Cardiac septum (tissue), 1 donor: ENCODE measurements at places on chromosomes 2 and 18.

GRCh38 chr18:8375249-8375648 lies 234.0 kb upstream of the RAB12 start:
- no peak for DNase-seq

GRCh38 chr2:234286118-234286598 lies 210.7 kb downstream of the ARL4C start:
- no peak for DNase-seq

DNA sequence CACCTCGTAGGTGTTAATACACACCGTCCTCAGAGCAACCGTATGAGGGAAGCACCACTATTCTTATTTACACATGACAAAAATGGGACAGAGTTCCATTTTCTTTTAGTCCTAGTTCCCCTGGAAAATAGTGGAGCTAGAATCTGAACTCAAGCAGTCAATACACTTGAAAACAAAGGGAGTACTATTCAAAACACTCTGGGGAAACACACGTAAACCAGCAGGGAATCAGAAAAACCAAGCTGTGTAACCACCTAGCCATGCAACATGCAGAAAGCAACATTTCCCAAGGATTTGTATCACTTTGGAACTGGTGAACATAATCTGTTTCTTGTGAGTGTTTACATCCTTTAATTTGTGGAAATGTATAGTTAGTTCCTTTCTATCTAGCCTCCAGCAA lies 208.2 kb downstream of the UBE2E3 start:
- no peak for DNase-seq

GRCh38 chr18:80192653-80193385 lies 54.5 kb downstream of the PARD6G start:
- no peak for DNase-seq

- no peak for DNase-seq
Measured at GRCh38 chr2:183898641-183899040, 699.7 kb upstream of the ZNF804A start.

GRCh38 chr2:44880125-44880483 lies 61.4 kb upstream of the SIX3 start:
- no peak for DNase-seq

DNA sequence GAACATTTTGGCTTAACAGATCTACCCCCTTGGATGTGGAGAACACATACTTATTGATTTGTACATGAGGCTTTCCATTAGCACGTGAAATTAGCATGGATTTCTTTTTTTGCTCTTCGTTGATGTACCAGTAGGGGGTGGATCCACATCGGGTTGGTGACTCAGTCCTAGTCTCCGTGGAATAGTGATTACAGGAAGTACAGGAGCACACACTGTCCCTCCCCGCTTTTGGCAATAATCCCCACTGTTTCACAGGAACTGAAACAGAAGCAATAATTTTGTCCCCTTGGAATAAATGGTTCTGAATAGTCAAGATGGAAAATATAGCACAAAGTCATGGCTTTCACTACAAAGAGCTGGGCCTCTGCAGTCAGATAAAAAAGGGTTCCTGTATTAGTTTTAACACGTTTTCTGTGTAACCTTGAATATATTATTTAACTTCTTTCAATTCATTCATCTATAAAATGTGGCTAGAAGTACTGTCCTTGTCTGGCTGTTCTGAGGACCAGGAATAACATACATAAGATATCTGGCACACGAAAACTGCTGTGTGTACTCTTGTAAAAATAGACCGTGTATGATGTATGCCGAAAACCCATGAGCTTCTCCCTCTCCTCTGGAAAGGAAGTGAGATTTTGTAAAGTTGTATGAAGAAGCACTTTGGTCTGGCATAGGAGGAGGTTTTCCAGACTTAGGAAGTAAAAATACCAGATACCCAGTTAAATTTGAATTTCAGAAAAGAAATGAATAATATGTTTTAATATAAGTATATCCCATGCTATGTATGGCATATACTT lies 229.2 kb downstream of the GALR1 start:
- DNase-seq = no peak

GRCh38 chr2:177519534-177520115 lies 127.1 kb downstream of the AGPS start:
- DNase-seq = no peak

- no peak for DNase-seq
Measured at GRCh38 chr2:74735009-74735408, 81.0 kb downstream of the SEMA4F start.

DNA sequence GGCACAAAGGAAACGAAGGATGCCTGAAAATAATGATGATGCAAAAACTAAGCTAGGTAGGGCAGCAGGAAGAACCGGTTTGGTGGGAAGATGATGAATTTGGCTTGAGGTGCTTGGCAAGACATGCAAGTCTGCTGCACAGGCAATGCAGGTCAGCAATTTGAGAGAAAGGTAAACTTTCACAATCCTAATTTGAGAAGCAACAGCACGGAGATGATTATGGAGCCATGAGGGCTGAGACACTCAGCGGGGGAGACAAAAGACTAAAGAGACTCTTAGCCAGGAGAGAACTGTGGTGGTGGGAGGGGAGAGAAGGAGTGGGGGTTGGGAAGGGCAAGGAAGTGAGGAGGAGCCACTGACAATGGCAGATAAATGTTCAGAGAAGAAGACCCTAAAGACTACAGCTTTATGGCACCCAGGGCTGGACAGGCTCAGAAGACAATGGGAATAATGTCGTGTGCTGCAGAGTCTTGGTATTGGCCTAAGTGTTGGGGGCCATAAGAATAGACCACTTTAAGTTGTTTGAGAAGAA lies 19.4 kb upstream of the RNF149 start:
- no peak for DNase-seq

DNA sequence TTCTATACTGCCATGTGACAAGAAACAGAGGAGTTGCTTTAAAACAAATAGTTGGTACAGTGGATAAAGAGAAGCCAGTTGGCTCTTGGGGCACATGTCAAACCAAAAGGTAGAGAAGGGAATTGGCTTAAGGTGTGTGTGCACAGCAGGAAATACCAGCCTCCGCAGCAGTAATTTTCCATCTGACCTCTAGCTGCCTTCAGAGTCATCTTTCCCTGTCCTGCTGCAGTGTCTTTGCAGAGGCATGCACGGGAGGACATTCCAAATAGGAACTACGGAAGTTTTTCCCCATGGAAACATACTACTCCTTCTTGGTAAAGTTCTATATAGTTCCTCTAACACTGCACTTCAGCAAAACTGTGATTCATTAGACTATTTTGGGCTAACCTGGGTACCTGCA lies 99.5 kb downstream of the RAB3GAP1 start:
- no peak for DNase-seq

- peak; percentile 80 for DNase-seq
Measured at GRCh38 chr2:119476301-119477112, 44.9 kb downstream of the TMEM37 start.

DNA sequence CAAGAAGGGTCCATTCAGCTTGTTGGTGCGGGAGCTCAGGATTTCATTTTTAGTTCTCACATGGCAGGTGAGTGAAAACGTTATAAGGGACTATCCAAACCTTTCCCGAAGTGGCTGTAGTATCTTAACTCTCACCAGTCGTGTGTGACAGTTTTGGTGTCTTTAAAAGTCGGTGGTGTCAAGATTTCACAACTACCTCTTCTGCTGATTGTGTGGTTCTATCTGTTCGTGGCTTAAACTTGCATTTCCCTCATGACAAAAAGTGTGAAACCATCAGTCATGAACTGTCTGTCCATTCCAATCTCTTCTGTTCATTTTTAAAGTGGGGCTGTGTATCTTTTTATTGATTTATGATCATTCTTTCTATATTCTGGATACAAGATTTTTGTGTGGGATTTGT lies 3.8 kb upstream of the AQP12B start:
- DNase-seq = no peak

- DNase-seq = no peak
Measured at GRCh38 chr2:64054161-64054915, 35.1 kb upstream of the VPS54 start.

GRCh38 chr2:28381225-28382180 lies 11.2 kb upstream of the FOSL2 start:
- DNase-seq = no peak

- DNase-seq = no peak
Measured at GRCh38 chr18:73621091-73621490, 526.5 kb downstream of the FBXO15 start.

GRCh38 chr2:177489719-177490301 lies 97.2 kb downstream of the AGPS start:
- no peak for DNase-seq

GRCh38 chr2:33129263-33130053 lies 182.7 kb downstream of the LTBP1 start:
- DNase-seq = no peak

DNA sequence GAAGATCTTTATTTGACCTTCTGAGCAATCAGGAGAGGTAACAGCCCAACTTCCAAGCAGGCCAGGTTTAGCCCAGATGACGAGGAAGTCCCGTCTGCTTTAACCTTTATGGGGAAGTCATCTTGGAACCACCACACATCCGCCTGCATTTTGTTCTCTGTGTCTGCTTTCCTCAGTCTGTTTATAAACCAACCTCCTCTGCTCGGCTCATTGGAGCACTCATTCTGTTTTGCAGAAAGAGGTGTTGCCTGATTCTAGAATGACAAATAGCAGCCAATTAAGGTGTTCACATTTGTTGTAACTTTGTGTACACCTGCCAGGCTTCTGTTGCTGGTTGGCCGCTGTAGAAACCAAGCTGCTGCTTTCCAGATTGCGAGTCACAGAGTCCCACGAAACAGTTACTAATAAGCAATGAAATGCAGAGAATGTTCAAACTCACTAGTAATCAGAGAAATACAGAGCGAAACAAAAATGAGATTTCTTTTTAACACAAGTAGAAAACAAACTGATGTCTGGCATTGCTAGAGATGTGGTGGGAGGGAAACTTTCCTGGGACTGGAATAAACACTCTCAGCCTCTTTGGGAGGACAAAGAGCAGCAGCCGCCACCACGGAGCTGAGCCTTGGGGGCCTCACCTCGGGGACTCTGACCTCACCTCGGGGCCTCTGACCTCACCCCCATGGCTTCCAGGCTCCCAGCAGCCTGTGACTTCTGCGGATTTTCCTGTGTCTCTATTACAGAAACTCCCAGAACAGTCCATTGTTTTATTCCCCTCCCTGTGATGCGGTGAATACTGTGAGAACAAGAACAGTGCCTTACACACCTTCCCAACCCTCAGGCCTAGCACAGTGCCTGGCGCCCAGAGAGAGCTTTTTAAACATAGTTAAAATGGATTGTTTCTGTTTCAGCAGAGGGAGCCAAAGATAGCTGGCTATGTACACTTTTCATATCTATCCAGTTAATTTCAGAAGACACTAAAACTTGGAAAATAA lies 64.0 kb downstream of the MBP start:
- DNase-seq = no peak

- no peak for DNase-seq
Measured at GRCh38 chr2:192499476-192499875, 304.7 kb upstream of the TMEFF2 start.

DNA sequence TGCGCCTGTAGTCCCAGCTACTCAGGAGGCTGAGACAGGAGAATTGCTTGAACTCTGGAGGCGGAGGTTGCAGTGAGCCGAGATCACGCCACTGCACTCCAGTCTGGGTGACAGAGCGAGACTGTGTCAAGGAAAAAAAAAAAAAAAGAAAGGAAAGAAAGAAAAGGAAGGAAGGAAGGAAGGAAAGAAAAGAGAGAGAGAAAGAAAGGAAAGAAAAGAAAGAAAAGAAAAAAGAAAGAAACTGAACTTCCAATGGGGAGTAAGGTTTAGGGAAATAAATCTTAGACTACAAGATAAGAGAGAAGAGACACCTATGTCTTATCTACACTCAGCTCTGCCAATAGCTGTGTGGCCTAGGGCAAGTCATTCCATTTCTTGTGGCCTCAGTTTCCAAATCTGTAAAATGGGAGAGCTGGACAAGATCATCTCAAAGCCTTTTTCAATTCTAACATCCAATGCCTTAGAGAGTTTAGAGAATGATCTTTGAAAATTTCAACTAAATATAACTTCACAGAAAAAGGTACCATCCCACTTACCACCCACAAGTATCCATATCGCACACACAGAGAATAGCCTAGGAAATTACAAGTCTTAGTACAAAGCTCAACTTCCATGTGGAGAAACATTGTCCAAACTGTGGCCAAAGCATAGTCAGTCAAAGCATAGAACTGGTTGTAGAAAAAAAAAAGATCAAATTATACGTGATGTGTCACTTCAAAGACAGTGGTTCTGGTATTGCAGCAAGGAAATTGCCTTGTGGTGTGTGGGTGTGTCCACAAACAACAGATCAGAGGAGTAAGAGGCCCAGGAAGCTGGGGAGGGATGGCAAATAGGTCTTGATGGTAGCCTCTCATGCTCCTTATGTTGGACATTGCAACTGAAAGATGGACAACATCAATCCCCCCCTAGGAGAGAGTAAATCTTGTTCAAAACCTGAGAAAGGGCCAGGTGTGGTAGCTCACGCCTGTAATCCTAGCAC lies 42.4 kb downstream of the SLC14A2 start:
- no peak for DNase-seq

GRCh38 chr2:168422584-168422983 lies 33.5 kb upstream of the CERS6 start:
- DNase-seq = no peak
